MG63 (cell line): ENCODE measurements at places on chromosomes 6 and 20. TPM values are rescaled to one million over a fixed set of nuclear protein-coding genes. Genes with fewer than 3 reads are reported as not detected.

BPIFA1 gene
- not detected in 2 replicates for total RNA-seq

PLA2G7 gene
- not detected in 2 replicates for total RNA-seq

OOEP gene
- not detected in 2 replicates for total RNA-seq

ENPP1 gene
- 0.91 and 3.1 TPM in 2 replicates for total RNA-seq

ZKSCAN3 gene
- 0.39 and 1.5 TPM in 2 replicates for total RNA-seq

POM121L2 gene
- total RNA-seq, result not detected in 2 replicates

DDX27 gene
- total RNA-seq, result 67.0 and 84.4 TPM in 2 replicates

F13A1 gene
- not detected in 2 replicates for total RNA-seq

PNLDC1 gene
- not detected in 2 replicates for total RNA-seq

PGK2 gene
- total RNA-seq, result not detected in 2 replicates

DDX39B gene
- 389 and 536 TPM in 2 replicates for total RNA-seq

PRR18 gene
- total RNA-seq, result 0.05 and 1.3 TPM in 2 replicates

CPXM1 gene
- 1.2 TPM in 1 of 2 replicates, not detected in the other for total RNA-seq

CPNE5 gene
- 0.59 TPM in 1 of 2 replicates, not detected in the other for total RNA-seq
